Fibroblast of skin of right biceps (primary cell): ENCODE measurements at places on chromosomes 4 and X.

GRCh38 chr4:30600246-30601017, 119.7 kb upstream of the PCDH7 start:
- peak; percentile 79 for DNase-seq

- DNase-seq: no peak
Observed at GRCh38 chr4:147617841-147618691, 869 bp downstream of the TMEM184C start.

- no peak for DNase-seq
Observed at GRCh38 chr4:105329081-105329480, 144.8 kb downstream of the PPA2 start.

DNA sequence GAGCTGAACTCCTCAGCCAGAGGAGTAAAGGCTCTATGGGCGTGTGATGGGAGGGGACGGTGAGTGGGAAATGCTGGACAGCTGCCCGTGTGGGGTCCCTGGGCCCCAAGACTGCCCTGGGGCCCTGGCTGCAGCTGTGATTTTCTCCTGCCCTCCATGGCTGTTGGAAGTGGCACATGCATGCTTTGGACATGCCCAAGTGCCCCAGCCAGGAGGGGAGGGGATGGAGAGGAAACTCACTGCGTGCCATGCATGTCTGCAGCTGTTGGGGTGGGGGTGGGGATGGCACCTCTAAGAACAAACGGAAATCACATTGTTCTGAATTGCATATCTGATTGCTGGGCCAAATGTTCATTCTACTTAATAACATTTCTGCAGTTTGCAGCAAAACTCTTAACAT, 52.4 kb downstream of the MID2 start:
- DNase-seq: no peak

DNA sequence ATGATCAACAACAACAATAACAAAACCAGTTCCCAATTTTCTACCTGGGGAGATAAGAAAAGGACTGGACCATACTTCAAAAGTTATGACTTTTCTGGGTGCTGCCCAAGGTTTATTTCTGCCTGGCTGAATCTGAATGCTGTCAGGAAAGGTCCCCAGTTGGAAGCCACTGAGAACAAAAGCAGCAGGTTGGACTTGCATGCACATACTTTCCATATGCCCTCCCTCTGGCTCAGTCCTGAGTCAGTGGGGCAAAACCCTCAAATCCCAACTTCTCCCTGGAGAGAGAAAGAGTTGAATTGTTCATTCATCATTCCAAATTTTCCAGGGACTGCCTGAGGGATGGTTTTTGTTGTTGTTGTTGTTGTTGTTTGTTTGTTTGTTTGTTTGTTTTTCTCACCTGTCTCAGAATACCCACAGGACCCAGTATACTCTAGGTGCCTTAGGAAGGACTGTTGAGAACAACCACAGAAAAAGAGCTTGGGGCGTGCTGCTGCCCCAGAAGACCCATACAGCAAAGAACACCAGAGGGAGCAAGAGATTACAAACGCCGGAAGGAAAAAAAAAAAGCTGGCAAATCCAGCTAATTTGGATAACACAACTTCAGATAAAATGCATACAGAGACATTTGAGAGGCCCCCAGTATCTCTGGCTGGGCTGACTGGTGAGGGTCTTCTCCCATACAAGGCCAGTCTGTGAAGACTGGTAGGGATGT, 138.9 kb upstream of the INPP4B start:
- DNase-seq: peak; percentile 4

GRCh38 chr4:168021666-168022065, 70.7 kb upstream of the ANXA10 start:
- DNase-seq: peak; percentile 61

GRCh38 chr4:3870567-3870962, 104.4 kb downstream of the ADRA2C start:
- DNase-seq: no peak

GRCh38 chr4:8085491-8086117, 73.0 kb downstream of the ABLIM2 start:
- no peak for DNase-seq

DNA sequence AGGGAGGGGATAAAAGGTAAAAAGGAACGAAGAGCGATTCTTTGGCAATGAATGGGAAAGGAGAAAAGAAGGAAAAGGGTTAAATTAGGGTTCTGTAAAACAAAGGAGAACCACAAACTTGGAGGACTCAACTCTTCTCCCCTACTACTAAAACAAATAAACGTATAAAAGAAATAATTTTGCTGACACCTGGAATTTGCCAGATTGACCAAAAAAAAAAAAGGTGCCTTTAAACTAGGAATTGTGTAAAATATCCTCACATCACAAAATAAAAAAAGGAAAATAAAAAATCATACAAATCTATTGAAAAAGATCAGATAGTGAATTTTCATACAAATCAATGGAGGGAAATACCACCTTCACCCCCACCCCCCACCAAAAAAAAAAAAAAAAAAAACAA, 129.3 kb downstream of the BMPR1B start:
- no peak for DNase-seq

DNA sequence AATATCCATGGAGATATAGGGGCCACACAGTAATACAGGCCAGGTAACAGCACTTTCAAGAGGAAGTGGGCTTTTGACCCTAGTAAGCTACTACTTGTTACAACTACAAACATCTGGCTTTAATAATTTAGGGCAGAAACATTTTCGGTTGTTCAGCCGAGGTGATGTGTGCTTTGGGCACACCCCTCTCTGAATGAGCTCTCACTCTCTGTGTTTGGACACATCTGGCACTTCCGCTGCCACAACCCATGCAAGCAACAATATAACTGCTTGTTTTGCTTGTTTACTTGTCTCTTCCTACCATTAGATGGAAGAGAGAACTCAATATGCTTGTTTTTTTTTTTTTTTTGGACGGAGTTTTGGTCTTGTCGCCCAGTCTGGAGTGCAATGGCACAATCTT, 277.2 kb downstream of the HS3ST1 start:
- no peak for DNase-seq

- DNase-seq: peak; percentile 18
Observed at GRCh38 chr4:41882625-41883347, 52.4 kb upstream of the TMEM33 start.

DNA sequence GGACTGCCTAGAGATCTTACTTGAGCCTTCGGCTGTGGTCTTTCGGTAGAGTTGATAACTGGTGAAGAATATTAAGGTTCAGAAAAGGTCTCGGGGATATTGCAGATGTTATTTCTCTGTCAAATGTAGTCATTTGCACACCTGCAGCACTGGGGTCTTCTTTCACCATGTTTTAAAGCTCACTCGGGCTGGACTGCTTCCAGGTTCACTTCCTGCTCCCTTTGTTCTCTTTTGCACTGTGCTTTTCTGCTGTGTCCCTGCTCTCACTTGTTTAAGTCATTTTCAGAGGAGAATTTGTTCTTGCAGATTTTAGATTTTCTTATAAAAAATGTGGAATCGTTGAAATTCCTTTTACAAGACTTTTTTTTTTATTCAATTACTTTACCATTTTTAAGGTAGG, 68.5 kb downstream of the BMPR1B start:
- no peak for DNase-seq

DNA sequence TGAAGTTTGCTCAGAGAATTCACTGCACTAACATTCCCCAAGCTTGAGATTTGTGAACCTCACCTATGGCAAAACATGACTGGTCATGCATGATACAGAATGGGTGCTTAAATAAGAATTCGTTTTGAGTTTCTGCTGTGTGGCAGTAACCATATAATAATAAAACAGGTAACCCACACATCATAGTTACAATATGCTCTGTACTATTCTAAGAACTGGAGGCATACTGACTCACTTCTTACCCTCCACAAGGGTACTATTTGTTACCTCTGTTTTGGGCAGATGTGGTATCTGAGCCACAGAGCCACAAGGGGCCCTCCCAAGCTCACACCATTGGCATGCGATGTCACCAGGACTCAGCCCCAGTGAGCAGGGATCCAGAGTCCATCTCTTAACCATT, 17.6 kb downstream of the SLC2A9 start:
- DNase-seq: no peak

DNA sequence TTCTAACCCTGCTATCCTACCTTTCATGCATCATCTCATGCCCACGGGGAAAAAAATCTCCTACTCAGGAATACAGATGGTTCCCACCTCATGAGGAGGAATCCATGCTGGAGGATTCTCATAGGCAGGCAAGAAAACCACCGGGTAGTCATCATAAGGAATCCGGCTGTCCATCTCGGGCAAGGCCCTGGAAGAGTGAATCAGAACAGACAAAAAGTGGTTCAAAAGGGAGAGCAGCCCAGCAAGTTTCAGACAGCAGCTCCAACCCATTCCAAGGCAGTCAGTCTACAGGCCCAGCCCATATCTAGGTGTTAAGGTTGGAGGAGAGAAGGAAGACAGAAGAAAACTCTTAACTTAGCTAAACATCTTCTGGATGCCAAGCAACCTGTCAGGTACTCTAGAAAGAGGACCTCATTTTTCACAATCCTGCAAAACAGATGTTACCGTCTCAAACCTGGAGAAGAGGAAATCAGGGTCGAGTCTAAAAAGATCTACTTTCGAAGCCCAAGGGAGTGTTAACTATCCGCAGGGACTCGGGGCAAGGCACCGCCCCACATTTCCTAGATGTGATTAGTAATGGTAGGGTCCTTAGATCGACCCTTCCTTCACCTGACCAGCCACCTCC, 447 bp downstream of the PDZD11 start:
- DNase-seq: no peak

GRCh38 chrX:1392376-1393068, 609 bp upstream of the SLC25A6 start:
- DNase-seq: peak; percentile 80

DNA sequence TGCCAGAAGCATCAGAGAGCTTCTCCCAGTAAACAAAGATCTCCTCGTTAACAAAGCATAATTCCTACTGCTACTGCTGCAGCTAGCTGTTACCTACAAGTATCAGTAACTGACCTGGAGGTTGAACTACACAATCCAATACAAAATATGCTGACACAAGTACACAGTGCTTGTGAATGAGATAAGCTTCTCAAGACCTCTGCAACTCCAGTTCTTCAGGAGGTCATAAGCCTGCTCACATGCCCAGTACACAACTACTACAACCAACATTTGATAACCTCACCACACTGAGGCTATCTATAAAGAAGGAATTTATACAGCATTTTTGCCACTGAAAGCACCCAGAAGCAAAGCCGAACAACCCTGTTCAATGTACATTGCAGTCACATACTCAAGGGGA, 66.7 kb upstream of the SMARCAD1 start:
- no peak for DNase-seq
